ENCODE measurements at places on chromosomes 2 and 18. TPM values are rescaled to one million over a fixed set of nuclear protein-coding genes. Genes with fewer than 3 reads are reported as not detected.

- peak; percentile 54 for DNase-seq
Measured at GRCh38 chr18:43587538-43588153, 310.4 kb upstream of the SYT4 start.

DNA sequence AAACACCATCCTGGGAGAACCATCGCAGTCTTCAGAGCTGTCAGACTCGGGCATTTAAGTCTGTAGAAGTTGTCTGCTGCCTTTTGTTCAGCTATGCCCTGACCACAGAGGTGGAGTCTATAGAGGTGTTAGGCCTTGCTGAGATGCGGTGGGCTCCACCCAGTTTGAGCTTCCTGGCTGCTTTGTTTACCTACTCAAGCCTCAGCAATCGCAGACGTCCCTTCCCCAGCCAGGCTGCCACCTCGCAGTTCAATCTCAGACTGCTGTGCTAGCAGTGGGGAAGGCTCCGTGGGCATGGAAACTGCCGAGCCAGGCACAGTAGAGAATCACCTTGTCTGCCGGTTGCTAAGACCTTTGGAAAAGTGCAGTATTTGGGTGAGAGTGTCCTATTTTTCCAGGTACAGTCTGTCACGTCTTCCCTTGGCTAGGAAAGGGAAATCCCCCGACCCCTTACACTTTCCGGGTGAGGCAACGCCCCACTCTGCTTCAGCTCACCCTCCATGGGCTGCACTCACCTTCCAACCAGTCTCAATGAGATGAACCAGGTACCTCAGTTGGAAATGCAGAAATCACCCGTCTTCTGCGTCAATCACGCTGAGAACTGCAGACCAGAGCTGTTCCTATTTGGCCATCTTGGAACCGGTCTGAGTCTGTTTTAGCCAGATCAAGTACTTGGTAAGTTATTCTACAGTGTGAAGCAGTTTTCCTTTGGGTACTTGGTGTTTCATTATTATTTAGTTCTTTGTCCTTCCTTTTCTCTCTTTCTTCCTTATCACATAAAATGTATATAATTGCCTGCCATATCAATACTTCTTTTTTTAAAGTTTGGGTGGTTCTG, 71.5 kb downstream of the CDC42EP3 start:
- no peak for DNase-seq

The UGT1A4 gene
- total RNA-seq, result not detected

The PLB1 gene
- total RNA-seq, result 8.0 TPM

- DNase-seq, result no peak
Measured at GRCh38 chr2:66134138-66134701, 300.7 kb upstream of the MEIS1 start.

The SLC4A3 gene
- 1.8 TPM for total RNA-seq

The IHH gene
- total RNA-seq, result 2.2 TPM

DNA sequence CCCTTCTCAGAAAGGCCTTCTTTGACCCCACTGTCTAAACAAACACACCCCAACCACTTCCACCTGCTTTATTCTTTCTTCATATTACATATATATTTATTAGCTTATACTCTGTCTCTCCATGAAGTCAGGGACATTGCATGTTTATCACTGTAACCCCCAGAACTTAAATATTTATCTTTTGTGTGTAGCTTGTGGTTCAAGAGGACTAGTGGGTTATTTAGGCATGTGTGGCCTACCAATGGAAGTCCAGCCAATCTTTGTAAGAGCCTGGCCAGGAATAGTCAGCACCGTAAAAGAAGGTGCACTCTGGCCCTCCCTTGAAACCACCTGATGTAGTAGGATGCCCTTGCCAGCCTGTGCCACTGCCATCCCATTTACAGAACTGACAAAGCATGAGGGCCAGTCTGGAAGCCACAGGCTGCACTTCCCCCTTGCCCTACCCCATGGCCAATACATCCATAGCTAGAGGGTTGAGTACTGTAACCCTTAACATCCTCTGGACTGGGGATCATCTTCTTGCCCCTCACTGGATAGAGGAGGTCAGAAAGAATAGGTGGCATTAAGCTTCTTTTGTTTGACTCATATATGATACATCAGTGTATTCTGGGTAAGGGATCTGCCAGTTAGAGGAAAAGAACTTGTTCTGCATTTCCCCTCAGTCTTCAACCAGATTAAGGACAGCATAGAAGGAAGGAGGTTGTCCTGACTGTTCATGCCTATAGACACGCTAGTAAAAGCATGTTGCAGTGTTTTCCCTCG, 4.9 kb downstream of the NEMP2 start:
- no peak for DNase-seq

GRCh38 chr2:14678761-14679160, 46.2 kb downstream of the LRATD1 start:
- DNase-seq, result no peak

DNA sequence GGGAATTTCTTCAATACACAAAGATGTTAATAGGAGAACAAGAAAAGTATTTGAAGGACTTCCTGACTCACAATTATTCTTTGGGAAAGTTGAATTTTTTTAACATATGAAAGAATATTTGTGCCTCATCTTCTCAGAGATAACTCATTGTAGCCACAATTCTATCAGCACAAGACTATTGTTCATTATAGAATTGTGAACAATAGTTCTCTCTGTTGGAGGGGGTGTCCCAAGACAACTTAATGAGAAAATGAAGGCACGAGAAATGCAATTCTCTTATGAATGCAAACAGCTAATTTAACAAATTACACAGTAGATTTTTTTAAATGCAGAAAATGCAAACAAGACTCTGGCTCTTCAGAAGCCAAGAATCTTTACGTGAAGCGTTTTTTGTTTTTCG, 157.0 kb downstream of the BARD1 start:
- DNase-seq, result no peak

DNA sequence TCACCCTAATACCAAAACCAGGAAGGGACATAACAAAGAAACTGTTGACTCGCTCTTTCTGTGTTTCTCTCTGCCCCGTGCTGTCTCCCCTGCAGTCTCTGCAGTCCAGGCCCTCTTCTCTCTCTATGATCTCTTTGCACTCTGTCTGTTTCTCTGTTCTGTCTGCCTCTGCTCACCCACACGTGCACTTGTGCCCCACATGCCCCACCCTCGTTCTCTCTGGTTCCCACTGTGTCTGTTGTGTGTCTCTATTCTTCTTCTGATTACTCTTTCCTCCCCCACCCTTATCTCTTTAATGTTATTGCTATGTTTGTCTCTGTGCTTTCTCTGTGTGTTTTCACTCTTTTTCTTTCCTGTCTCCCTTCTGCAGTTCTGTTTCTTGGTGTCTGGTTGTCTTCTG, 54.0 kb downstream of the NAT8 start:
- DNase-seq, result no peak

- no peak for DNase-seq
Measured at GRCh38 chr2:27792759-27793158, 21.2 kb downstream of the MRPL33 start.

DNA sequence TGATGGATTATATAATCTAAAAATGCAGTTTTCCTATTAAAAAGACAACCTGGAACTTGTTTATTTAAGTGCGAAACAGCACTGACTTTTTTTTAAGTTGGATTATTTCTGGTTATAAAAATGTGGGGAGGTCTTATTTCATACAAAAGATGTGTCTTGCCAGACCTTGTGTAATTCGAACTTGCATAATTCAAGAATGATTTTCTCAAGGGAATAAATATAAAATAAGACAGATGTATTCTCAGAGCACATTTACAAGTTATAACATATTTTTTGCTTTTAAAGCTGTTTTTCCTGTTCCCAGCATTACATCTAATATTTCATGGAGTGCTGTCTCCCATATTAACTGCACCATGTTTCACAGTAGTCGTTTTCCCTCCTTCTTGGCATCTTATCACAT, 263.1 kb downstream of the CDH20 start:
- peak; percentile 58 for DNase-seq

DNA sequence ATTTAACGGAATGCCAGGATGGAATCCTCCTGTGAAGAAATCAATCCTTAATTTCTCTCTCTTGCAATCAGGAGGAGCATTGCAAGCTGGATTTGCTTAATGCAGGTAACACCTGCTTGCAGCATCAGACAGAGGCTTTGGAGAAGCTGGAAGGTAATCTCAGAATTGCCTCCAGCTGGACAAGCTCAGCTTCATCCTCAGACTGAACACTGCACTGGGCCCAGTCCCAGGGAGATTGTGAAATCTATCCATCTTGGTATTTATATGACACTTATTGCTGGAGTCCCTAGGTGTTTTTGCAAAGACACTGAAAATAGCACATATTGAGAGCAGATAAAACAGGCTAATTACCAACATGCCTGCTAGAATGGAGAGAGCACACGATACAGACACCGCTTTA, 179.4 kb upstream of the SESTD1 start:
- DNase-seq, result peak; percentile 30

- DNase-seq, result no peak
Measured at GRCh38 chr2:925309-925708, 25.3 kb upstream of the SNTG2 start.

The KCNF1 gene
- total RNA-seq, result 0.34 TPM

DNA sequence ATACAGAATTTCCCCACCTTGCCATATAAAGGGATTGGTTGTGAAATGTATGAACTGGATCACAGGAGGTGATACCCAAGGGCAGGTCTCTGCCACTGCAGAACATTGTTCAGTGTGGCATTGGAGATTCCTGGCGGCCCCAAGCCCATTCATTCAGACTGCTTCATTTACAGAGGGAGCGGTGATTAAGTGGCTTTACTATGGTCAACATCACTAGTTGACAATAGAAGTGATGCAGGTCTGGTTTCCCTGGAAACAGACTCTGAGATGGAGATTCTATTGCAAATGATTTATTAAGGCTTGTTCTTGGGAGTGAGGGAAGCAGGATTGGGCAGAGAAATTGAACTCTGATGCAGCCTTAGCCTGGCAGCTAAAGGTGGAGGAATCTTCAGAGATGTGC, 62.4 kb downstream of the ZDBF2 start:
- DNase-seq, result no peak

The SS18 gene
- total RNA-seq, result 57.0 TPM

GRCh38 chr2:142180820-142181533, 50.2 kb upstream of the LRP1B start:
- DNase-seq, result no peak

The NEU4 gene
- total RNA-seq, result 0.26 TPM

DNA sequence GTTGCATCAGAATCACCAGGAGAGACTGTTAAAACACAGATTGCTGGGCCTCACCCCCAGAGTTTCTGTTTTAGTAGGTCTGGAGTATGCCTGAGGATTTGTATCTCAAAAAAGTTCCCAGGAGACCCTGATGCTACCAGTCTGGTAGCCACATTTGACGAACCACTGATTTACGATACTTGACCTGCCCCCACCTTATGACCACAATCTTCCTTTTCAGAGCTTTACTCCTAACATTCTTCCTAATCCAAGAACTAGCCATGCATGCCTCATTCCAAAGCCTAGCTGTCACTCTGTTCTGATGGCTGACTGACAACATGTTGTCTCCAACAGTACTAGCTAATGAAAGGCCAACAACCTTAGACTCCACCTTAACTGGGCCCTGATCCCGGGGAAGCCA, 191.4 kb downstream of the MBD2 start:
- DNase-seq, result no peak

- DNase-seq, result no peak
Measured at GRCh38 chr2:33011373-33011772, 64.6 kb downstream of the LTBP1 start.

The POTEJ gene
- 1.8 TPM for total RNA-seq

GRCh38 chr2:237594514-237594871, 4.0 kb upstream of the RAB17 start:
- no peak for DNase-seq

GRCh38 chr2:20185176-20186022, 39.5 kb downstream of the SDC1 start:
- DNase-seq, result no peak

GRCh38 chr2:3180082-3180908, 197.3 kb downstream of the EIPR1 start:
- DNase-seq, result no peak

- DNase-seq, result no peak
Measured at GRCh38 chr2:225779829-225780228, 380.3 kb downstream of the NYAP2 start.

GRCh38 chr2:157526070-157526469, 82.2 kb upstream of the CYTIP start:
- no peak for DNase-seq

- no peak for DNase-seq
Measured at GRCh38 chr2:213022987-213023386, 128.4 kb downstream of the IKZF2 start.

DNA sequence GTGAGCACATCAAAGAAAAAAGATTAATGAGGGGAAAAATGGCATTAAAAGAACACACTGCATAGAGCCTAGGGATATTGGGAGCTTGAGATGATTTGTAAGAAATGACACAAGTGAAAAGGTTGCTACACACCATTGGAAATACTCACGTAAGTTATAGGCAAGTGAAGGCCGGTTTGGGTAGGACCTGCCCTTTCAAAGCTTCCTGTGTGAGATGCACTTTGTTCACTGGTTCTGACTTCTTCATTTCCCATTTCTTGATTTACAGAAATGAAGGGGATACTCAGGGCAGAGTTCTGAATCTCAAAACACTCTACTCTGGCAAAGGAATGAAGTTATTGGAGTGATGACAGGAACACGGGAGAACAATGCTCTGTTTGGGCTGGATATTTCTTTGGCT, at the start of gene IL18RAP:
Gene IL18RAP, plus strand, starts transcription at position 251 of the 400 bp plus-strand sequence. Its CDS starts 118 bp downstream, at position 369.
- DNase-seq, result no peak

- DNase-seq, result peak; percentile 72
Measured at GRCh38 chr2:168849610-168850009, 40.6 kb downstream of the SPC25 start.

DNA sequence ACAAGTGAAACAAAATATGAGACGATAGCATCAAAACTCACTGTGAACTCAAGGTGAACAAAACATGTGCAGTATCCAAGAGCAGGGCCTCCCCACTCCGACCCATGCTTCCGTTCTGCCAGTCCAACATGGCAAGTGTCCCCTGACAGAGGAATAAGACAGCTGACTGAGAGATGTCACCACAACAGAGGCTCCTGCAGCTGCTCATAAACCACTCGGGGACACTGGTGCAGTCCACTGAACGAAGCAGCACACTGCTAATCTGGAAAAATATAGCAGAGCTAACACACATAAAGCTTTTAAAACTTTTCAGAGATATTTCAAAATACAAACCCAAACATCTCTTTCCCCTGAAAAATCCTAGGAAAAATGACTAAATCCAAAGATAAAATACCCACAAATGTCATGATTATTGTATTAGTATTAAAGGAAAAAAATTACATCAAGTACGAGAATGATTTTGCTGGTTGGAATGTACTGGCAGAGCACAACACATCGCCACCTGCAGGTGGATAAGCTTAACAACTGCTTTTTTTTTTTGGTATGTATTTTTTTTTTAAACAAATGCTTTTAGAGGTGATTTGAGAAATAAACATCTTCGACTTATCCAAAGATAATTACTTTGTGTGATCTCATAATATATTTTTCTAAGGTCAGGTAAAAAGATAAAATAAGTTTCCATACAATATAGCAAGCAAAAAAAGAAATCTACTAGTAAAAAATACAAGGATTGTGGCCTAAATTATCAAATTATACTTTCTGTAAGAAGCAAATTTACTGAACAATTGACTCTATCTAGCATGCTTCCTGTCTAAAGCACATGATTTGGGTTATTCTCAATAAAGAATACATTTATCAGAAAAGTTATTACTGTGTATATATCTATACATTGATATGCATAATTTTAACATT, 18.6 kb downstream of the THADA start:
- DNase-seq, result peak; percentile 67

GRCh38 chr2:174675615-174676014, 78.0 kb upstream of the WIPF1 start:
- DNase-seq, result no peak

GRCh38 chr18:8339952-8340351, 269.3 kb upstream of the RAB12 start:
- no peak for DNase-seq
